ENCODE measurements at places on chromosomes 12 and 14.

DNA sequence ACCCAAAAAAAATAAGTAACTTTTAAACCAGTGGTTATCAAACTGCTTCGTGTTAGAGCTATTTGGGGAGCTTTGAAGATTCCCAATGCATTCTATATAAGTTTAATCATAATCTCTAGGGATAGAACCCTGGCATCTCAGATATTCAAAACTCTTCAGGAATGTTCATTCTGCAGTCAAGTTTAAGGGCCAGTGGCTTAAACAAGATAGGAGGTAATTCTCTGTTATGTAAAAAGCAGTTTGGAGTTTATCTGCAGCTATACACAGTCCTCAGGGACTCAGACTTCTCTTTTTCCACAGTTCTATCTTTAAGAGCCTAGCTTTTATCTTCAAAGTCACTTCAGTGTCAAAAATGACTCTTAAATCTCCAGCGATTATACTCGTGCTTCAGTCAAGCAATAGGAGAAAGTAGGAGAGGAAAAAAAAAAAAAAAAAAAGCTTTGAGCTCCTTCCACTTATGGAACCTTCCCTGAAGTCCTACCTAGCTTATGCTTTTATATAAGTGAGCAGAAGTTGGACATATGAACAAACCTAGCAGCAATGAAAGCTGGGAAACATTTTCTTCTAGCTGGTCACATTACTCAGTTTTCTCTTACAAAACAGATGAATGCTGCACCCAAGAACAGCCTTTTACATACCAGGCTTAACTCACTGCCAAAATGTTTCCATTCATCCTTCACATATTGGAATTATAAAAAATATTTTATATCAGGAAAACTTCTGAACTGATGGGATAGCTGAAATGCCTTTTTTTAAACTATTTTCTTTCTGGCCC is 302.8 kb downstream of the FSCB start:
- H3K36me3 ChIP-seq = no peaks in the 10 kb centered on the region
- no peak for DNase-seq
- no peak overlapping the region for H3K27ac ChIP-seq
- no peaks in the 10 kb centered on the region for H3K4me1 ChIP-seq
- no peaks in the 10 kb centered on the region for H3K27me3 ChIP-seq

DNA sequence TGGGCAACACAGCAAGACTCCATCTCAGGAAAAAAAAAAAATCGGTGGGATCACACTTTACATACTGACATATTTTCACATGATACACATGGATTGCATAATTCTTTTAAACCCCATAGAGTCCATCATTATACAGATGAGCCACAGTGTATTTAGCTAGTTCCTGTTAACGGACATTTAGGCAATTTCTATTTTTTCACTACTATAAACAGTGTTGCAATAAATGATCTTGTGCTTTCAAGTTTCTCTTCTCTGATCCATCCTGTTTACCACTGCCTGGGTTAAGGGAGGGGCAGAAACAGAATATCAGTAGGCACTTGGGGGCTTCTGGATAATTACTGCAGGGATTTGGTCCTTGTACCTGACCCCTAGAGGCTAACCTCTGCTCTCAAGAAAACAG is 43.4 kb upstream of the SPTLC2 start:
- H3K4me1 ChIP-seq = peaks cover 1% of the 10 kb centered on the region
- H3K27me3 ChIP-seq = no peaks in the 10 kb centered on the region
- DNase-seq = no peak

DNA sequence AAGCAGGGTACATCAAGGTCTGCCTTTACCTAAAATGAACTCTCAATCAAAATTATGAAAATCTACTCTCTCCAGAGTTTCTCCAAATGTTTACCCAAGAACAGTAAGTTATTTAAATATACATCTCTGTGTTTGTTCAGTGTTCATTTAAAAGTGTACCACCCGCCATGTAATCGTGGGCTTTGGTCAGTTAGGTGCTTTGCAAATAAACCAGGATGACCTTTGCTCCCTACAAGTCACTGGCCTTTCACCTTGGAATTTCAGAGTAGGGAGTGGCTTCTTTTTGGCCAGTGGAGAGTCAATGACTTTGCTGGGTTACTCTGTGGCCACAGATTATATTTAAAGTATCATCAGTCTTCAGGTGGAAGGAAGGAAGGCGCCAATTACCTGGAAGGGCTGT is 74.6 kb upstream of the PTPRB start:
- DNase-seq = no peak
- no peaks in the 10 kb centered on the region for H3K36me3 ChIP-seq
- no peaks in the 10 kb centered on the region for H3K4me1 ChIP-seq
- H3K4me3 ChIP-seq = no peak overlapping the region

- DNase-seq = no peak
- peaks cover 98% of the 10 kb centered on the region for H3K36me3 ChIP-seq
- H3K27ac ChIP-seq = peak overlapping the region; percentile 99
- H3K4me3 ChIP-seq = peak overlapping the region; percentile 94
- no peaks in the 10 kb centered on the region for H3K27me3 ChIP-seq
- H3K4me1 ChIP-seq = peaks cover 80% of the 10 kb centered on the region
Observed at GRCh38 chr14:99242238-99242637, 29.8 kb downstream of the BCL11B start.

Measured in effector memory CD8-positive, alpha-beta T cell (primary cell).